ENCODE measurements at places on chromosomes 2 and 18. TPM values are rescaled to one million over a fixed set of nuclear protein-coding genes. Genes with fewer than 3 reads are reported as not detected.

GRCh38 chr2:16685340-16685715, 19.7 kb upstream of the CYRIA start:
- no peak for DNase-seq

- DNase-seq = no peak
Measured at GRCh38 chr2:154623819-154624218, 74.7 kb upstream of the KCNJ3 start.

ALKAL2 gene
- polyA plus RNA-seq = not detected

UGGT1 gene
- polyA plus RNA-seq = 28.6 TPM

HOXD12 gene
- not detected for polyA plus RNA-seq

DNA sequence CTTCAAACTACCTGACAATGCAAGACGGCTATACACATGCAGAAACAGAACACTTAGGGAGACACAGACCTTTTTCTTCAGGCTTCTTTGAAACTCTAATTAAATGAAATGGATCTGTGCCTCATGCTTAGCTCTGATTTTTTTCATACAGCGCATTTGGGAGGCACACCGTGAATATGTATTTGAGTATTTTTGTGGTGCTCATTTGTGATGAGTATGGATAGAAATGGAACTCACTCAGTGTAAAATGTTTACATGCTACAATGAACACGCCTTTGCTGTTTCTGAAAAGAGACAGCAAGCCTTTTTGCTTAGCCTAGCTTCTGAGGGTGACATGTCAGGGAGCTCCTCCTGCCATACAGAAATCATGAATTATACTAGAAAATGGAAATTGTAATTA, 113.3 kb downstream of the FSHR start:
- DNase-seq = no peak

DNA sequence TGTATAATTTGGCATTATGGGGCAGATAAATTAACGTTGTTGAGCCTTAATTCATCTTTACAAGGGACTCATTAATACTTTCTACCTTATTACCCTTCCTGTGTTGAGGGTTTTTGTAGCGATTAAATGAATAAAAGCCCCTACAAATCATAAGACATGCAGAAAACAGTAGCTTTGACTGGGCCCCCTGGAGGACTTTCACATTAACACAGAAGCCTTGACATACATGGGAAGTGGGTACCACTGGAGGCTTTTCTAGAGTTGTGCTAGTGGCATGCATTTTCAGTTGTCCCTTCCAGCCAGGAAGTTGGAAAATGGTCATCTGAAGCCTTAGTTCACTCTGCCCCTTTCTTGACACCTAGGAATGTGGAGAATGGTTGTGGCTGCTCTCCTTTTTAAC, 30.2 kb downstream of the MTA3 start:
- DNase-seq = no peak

PROKR1 gene
- not detected for polyA plus RNA-seq

- DNase-seq = no peak
Measured at GRCh38 chr18:50832754-50833153, 12.9 kb upstream of the MRO start.

All from BJ (cell line).